ENCODE measurements at places on chromosomes 11 and 22.

GRCh38 chr11:86416494-86416893, 41.8 kb downstream of the CCDC81 start:
- no peak for DNase-seq

DNA sequence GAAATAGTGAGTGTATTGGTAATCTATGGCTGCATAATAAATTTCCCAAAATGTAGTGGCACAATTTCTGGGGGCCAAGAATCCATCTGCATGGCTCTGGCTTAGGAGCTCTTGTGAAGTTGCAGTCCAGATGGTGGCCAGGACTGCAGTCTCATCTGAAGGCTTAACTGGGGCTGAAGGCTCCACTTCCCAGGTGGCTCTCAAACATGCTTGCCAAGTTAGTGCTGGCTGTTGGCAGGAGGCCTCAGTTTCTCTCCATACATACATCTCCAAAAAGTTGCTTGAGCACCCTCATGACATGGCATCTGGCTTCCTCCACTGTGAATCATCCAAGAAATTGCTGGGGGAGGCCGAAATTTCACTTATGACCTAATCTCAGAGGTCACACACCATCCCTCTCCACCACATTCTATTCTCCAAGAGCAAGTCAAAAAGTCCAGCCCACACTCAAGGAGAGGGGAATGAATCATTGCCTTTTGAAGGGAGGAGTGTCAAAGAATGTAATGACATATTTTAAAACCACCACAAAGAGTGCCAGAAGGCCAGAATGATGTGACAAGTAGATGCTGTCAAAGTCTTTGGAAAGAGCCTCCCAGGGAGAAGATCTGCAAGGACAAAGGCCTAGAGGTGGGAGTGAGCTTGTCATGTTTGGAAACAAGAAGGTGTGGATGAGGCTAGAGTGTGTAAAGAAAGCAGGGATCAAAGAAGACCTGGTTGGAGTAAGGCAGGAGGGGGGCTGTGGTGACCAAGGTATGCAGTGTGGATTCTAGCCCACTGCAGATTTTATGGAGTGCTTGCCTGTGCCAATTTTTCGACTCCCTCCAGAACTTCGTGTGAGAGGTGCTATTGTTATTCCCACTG, 566.2 kb downstream of the MIAT start:
- DNase-seq: peak; percentile 99

GRCh38 chr11:2294926-2295290, 6.8 kb downstream of the C11orf21 start:
- DNase-seq: no peak

DNA sequence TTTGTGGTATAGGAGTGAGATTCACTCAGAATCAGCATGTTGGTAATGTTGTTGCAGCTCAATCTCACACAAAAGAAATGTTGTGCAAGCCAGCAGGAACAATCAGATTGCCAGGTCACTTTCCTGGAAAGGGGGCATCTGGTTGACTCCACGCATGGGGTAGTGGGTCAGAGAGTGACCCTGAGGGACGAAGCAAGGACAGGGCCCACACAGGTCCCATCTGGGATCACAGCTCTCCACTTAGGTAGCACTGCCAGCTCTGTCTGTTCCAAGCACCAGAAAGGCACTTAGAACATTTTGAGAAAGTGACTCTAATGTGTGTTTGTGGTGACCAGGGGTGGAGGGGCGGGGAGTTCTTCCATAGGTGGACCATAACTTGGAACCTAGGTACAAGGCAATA, 109.5 kb downstream of the RASSF10 start:
- DNase-seq: no peak

DNA sequence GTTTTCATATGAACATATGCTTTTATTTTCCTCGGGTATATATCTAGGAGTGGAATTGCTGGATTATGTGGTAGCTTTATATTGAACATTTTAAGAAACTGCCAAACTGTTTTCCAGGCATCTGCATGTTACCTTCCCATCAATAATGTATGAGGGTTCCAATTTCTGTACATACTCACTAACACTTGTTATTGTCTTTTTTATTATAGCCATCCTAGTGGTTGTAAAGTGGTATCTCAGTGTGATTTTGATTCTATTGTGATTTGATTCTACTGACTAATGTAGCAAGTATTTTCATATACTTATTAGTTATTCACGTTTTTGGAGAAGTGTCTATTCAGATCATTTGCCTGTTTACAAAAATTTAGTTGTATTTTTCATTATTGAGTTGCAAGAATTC, 2.0 kb downstream of the ANO5 start:
- no peak for DNase-seq

GRCh38 chr11:66421492-66422205, 814 bp downstream of the NPAS4 start:
- DNase-seq: peak; percentile 87

DNA sequence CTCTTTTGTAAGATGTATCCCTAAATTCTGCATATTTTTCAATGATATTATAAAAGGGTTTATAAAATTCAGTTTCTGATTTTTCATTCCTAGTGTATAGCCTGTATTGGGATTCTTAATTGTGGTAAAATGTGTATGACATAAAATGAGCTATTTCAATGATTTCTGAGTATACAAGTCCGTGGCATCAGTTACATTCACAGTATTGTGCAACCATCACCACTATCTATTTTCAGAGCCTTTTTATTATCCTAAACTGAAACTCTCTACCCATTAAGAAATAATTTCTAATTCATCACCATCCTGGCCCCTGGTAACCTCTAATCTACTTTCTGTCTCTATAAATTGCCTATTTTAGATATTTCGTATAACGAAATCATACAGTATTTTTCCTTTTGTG, 39.8 kb downstream of the EIF3F start:
- DNase-seq: no peak

GRCh38 chr11:116326146-116326545, 446.6 kb downstream of the BUD13 start:
- no peak for DNase-seq

GRCh38 chr11:119453881-119454280, 30.9 kb upstream of the THY1 start:
- DNase-seq: no peak

GRCh38 chr11:72519220-72519881, 85.0 kb upstream of the CLPB start:
- DNase-seq: peak; percentile 12

DNA sequence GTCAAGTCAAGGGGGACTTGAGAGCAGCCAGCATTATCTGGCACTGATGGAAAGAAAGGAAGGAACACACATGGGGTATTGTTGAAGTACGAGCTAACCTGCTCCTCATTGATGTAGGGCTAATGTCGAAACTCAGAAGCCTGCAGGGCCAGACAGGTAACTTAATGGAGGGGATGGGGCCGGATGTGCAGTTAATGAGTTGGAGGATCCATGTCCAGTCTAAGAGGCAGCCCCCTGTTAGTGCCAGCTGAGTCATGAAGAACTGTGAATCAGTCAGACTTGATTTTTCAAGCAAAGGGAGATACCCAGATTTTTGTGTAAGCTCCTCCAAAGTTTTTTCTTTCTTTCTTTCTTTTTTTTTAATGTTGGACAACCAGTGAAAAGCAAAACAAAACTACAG, 65.6 kb downstream of the CECR2 start:
- no peak for DNase-seq

Data from fibroblast of skin of abdomen (primary cell).